ENCODE measurements at places on chromosomes 2 and 18.

GRCh38 chr2:169039702-169040101, 8.6 kb upstream of the ABCB11 start:
- no peak for DNase-seq

DNA sequence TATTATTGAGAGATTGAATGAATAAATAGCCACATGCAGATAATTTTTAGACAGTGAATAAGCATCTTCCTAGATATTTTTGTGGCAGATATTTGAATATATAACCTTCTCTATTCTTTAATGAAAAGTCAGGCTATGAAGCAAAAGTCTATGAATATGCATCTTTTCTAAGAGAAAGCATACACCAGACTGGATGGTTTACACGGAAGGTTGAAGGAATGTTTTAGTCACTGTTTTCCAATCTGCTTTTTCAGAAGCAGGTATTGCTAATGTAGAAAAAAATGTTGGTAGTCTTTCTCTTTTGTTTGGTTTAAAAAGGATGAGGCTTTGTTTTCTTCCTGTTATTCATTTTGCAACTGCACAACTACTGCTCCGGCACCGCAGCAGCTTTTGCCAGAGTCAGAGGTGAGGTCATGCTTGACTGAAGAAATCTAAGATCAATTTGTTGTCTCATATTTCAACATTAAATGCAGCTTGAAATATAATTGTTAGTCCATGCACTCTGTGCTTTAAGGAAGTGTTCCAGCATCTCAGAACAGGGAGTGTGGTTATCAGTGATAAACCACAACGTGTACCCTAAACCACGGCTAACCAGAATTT, 1540.8 kb upstream of the PIK3C3 start:
- peak; percentile 58 for DNase-seq

GRCh38 chr18:35451916-35452315, 45.8 kb downstream of the INO80C start:
- no peak for DNase-seq

DNA sequence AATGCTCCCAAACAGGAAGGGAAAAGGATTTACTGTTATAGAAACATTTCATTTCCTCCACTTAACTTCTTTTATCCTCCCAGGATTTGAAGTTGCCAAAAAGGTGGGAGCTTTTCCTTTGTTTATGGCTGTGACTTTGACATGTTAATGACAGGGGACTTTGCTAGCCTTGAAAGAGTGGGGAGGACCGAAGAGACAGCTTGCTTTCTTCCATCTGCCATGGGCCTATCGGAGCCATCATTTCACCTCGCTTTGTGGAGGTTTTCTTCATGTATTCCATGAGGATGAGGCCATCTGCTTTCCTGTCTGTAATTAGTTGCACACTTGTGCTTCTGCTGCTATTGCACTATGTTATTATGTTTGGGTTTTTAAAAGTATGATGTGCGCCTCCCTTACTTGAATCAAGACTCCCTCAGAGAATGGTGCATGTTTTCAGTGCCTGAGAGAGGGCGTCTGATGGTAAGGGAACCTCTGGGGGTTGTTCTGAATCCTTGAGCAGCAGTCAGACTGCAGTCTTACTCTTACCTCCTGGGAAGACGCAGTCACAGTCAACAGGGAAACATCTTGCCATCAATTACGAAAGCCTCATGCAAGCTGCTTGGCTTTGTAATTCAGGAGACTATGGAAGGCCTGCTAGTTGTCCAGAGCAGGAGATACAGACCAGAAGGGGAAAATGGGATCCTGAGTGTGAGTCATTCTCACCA, 173.3 kb upstream of the MGAT5 start:
- DNase-seq = no peak

GRCh38 chr2:73601780-73602179, 40.4 kb downstream of the NAT8 start:
- no peak for DNase-seq

GRCh38 chr2:240143801-240144648, 3.6 kb upstream of the OTOS start:
- peak; percentile 38 for DNase-seq

- no peak for DNase-seq
Observed at GRCh38 chr18:37135177-37135576, 306.2 kb downstream of the KIAA1328 start.

- DNase-seq = no peak
Observed at GRCh38 chr2:111629983-111630382, 254.0 kb downstream of the ANAPC1 start.

GRCh38 chr18:75261430-75262223, 51.0 kb downstream of the TSHZ1 start:
- DNase-seq = no peak

DNA sequence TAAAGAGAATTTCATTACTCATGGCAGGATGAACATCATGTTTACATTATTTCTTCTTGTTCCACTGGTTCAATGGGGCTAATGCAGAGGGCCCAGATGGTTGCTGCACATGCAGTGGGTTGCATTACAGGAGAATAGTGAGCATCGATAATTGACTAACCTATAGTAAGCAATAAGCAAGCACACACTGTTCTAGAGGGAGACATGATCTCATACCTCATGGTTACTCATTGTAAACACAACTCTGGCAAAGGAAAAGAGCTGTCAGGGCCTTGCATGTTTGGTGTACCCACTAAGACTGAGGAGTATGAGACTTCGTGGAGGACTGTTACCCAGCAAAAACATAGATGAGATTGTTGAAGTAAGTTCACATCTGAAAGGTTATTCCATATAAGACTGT, 885.6 kb upstream of the VRK2 start:
- DNase-seq = no peak

DNA sequence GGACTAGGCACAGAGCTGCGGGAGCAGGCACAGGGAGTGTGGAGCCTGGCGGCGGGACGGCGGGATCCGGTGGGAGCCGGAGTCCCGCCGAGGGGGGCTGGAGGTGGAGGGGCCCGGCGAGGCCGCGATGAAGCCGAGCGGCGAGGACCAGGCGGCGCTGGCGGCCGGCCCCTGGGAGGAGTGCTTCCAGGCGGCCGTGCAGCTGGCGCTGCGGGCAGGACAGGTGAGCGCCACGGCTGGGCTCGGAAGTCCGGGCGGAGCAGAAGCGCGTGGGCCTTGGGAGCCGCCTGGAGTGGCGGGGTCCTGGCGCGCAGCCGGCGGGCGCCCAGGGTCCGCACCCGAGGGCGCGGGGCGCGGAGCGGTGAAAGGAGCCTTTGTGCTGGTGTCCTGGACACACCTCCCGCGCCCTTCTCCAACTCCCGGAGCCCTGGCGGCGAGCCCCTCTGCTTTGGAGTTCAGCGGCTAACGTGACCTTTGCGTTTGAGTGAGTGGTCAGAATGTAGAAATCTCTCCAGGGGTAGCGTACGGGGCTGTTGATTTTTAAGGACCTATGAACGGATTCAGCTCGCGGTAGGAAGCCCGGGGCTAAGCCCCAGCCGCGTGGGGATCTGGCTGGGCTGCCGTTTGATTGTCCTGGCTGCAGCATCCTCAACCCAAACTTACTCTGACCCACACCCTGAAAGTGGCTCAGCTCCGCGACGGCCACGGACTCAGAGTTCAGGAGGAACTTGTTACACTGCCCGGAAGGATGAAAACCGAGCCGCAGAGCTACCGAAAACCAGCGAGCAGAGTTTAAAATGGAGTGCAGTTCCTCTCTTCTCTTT, 448 bp downstream of the IMPA2 start:
- peak; percentile 45 for DNase-seq

DNA sequence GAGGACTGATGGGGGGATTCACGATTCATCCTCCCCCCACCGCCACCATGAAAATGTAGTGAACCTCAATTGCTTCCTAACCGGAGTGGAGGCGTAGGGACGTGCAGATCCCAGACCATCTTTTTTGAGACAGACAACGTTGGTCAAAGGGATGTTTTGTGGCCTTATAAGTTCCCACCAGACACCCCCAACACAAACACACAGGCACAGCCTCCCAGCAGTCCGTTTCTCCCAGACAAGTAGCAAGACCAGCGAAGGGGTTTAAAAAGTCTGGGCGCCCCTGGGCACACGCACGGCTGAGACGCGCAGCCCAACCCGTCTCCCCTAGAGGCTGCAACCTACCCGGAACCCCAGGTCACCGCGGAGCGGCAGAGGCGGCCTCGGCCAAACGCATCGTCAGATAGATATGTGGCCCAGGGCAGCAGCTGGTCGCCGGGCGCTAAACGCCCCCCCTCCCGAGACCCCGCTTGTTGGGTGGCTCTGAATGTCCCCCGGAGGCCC, 1.3 kb downstream of the GBX2 start:
- DNase-seq = no peak

DNA sequence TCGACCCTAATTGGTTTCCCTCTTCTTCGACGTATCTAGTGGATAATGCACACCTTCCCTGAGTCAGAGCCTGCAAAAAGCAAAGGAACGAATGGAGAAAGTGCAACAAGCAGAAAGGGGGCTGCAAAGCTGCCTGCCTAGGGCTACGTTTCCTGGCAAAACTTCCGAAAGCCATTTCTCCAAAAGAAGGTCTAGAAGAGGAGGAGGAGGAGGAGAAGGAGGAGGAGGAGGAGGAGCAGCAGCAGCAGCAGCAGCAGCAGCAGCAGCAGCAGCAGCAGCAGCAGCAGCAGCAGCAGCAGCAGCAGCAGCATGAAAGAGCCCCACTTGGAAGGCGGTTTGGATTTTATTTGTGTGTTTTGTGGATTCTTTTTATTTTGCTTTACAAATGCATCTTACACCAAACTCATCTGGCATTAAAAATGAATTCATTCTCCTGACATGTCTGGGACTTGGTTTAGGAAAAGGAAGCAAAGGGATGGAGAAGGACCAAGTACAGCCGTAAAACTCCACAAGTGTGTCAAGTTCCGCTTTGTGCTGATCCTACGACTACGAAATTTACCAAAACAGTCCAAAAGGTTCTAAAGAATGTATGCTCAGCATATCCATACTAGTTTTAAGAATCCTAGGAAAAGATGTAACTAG, 2.0 kb downstream of the TCF4 start:
- DNase-seq = peak; percentile 58

- no peak for DNase-seq
Observed at GRCh38 chr18:3111523-3112240, 98.7 kb upstream of the LPIN2 start.

DNA sequence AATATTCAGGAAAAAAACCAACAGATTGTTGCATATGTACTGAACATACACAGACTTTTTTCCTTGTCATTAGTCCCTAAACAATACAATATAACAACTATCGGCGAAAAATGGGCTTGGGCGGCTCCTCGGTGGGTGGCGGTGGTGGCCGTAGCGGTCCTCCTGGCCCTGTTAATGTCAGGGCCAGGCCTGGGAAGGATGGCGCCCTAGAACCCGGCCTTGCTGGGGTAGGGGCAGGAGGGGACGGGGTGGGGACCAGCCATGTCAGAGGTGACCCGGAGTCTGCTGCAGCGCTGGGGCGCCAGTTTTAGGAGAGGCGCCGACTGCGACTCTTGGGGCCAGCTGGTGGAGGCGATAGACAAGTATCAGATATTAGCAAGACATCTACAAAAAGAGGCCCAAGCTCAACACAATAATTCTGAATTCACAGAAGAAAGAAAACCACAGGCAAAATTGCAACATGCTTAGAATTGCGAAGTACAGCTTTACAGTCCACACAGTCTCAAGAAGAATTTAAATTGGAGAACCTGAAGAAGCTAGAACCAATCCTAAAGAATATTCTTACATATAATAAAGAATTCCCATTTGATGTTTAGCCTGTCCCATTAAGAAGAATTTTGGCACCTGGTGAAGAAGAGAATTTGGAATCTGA, 36.5 kb downstream of the ROCK2 start:
- no peak for DNase-seq

DNA sequence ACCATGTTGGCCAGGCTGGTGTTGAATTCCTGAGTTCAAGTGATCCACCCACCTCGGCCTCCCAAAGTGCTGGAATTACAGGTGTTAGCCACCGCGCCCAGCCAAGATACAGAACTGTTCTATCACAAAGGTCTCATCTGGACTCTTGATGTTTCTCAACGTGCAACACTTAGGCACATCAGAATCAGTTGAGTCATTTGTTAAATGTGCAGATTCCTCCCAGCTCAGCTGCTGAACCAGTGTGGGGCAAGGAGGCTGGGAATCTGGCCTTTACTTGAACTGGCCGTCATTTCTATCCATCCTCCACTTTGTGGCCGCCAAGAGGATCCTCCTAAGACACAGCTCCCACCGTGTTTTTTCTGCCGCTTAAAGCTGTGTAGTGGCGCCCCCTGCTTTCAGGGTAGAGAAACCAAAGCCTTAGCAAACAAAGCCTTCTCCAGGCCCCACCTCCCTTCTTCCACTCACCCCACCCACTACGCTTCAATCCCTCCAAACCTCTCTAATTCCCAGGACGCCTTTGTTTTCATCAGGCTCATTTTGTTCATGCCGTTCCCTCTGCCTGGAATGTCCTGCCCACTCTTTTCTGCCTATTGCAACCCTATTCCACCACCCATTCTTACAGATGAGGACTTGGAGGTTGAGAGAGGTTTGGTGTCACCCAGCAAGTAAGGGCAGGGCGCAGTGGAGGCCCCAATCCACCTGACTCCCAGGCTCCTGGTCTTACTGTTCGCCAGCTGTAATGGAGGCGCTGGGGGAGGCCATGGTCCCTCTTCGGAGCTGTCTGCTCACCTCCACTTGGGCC, 776 bp upstream of the SPEG start:
- no peak for DNase-seq

DNA sequence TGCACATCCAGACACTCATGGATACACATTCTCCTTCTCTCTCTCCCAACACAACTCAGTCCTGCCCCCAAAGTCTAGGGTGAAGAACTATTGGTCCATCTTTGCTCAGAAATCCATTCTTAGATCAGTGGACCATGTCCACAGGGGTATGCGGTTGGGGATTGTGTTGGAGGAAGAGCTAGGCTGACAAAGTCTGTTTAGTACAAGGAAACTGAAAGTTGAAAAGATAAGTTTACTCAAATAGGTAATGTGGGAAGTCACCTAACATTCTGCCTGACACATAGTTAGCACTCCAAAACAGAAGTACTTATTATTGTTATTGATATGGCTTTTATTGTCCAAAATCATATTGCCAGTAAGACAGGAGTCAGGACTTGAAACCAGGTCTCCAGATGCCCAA, 55.9 kb downstream of the ALK start:
- DNase-seq = no peak

- DNase-seq = peak; percentile 95
Observed at GRCh38 chr2:74178211-74179062, at the start of gene MOB1A. Gene MOB1A, minus strand, starts transcription at chr2:74178879. Its CDS starts 205 bp downstream, at chr2:74178674.

GRCh38 chr2:160541745-160542144, 48.1 kb upstream of the RBMS1 start:
- no peak for DNase-seq

GRCh38 chr2:239390546-239391285, 10.1 kb downstream of the HDAC4 start:
- no peak for DNase-seq

- no peak for DNase-seq
Observed at GRCh38 chr2:28419443-28420270, 27.0 kb downstream of the FOSL2 start.

GRCh38 chr2:189506514-189506976, 65.3 kb downstream of the WDR75 start:
- no peak for DNase-seq

DNA sequence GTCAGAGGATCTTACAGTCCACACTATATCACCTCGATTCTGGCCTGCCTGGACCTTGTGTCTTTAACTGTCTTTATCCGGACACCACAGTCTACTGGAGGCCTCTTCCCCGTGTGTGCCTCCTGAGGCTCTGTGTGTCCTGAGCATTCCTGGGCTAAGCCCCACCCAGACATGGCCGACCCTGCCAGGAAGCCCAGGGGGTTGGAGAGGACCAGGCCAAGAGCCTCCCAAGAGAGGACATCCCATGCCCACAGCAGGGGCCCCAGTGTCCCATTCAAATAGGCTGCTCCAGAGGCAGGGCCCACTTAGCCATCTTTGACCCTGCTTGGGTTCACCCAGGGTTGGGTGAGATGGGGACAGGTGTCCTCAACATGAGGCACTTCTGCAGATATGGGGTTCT, 84.7 kb upstream of the OTOS start:
- no peak for DNase-seq

- no peak for DNase-seq
Observed at GRCh38 chr2:121409388-121409787, 121.3 kb upstream of the RNU4ATAC start.

All from NCI-H1105 treated with DMSO at 0.1 percent for 48 hours (cell line).